ENCODE measurements at places on chromosomes 6 and 20.

DNA sequence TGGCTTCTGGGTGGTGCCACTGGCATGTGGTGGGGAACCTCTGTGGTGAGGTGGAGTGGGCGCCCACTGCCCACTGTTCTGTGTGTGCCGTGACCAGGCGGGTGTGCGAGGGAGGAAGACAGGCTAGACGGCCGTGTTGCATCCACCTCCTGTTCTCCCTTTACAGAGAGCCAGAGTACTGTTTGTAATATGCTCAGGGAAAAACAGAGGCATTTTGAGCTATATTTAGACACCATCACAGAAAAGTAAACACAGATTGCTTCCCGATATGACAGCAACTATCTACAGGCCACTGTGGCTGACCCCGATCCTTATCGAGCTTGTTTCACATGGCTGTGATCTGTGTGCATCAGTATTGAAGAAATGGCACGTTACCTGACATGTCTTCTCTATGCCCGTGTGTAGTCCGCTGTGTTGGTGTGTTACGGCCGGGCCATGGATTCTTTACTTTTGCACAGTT, 45.6 kb downstream of the ARID1B start:
- peak; percentile 42 for DNase-seq

- peak; percentile 54 for DNase-seq
Measured at GRCh38 chr6:43368259-43369160, 937 bp downstream of the ZNF318 start.

DNA sequence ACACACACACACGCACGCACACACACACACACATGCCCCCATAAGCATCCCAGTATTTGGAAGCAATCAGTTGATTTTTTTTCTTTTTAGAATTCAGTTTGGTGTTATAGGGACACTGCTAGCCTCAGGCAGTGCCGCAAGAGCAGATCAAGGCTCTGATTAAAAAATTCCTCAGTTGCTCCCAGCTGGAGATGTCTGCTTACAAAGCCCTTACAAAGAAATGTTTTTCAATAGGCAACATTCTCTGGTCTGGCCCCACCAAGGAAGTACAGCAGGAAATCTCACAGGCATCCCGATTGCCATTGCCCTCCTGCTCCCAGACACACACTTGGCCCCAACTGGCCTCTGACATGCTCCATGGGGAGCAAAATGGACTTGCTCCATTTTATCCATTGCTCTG, 22.9 kb upstream of the CD83 start:
- peak; percentile 67 for DNase-seq

- DNase-seq, result no peak
Measured at GRCh38 chr6:79782792-79783580, 151.9 kb downstream of the SH3BGRL2 start.

DNA sequence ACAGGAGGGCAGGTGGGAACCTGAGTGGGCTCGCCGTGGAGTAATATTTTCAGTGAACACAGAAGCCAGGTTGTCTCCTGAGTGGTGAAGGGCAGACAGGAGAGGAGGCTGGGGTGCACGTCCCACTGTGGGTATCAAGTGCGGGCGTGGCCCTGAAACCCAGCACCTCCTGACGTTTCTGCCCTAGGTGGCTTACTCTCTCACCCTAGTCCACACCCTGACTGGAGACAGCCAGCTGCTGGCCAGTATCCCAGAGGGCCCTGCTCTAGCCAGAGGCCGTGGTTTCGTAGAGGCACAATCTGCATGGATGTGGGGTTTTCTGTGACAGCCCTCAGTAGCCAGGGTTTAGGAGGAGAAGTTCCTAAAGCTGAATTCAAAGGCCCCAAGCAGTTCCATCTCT, 86.7 kb downstream of the TRERF1 start:
- DNase-seq, result no peak

DNA sequence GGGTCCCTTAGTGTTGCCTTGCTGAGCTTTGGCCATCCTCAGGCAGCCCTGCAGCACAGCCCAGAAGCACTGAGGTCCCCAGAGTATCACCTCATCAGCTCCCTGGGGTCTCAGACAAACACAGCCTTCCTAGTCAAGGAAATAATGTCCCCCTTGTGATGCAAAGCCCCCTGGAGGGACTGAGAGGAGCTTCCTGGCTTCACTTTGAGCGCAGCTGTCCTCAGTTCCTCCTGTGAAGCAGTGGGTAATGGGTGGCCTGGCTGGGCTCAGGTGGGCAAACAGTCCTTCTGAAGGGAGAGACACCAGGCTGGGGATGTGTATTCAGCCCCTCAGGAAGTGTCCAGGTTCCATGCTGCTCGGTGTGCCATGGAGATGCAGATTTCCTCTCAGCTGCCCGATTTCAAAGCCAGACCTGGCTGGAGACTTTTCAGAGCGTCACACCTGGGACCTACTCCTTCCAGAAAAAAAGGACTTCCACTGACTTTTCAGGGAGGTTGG, 79.2 kb upstream of the FOXA2 start:
- DNase-seq, result no peak

- DNase-seq, result no peak
Measured at GRCh38 chr6:168609914-168610490, 169.0 kb downstream of the SMOC2 start.

DNA sequence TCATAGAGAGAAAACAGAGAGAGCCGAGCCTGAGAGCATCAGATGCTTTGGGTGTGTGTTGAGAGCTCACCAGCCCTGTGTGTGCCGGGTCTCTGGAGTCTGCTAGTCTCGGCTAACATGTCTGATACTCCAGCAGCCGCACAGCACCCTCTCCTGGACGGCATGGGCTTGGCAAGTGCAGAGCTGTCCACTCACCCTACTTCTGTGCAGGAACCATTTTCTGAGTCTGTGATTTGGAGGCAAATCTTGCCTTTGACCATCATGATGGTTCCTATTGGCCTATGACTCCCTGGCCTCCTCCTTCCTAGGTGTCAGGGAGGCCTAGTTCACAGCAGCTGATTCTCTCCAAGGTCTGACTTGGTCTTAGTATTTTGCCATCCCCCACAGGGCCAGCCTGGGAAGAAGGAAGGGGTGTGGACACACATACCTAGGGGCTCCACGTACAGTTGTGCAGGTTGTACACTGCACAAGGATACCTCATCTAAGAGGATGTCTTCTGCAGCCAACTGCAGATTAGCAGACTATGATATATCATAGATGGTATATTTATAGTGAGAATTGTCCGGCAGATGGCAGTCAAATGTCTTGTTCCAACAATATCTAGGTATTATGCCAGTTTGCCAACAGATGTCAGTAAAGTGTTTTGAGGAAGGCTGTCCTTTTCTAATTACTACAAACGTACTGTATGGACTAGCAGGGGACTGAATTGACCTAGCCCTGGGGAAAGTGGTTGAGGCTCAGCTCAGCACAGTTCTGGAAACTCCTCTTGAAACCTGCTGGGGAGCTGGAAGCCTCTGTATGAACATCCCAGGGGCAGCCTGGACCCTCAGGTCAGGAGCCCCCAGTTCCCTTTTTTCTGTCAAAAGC, 13.0 kb downstream of the FGD2 start:
- DNase-seq, result peak; percentile 89

GRCh38 chr6:29953686-29954085, 11.4 kb downstream of the HLA-A start:
- peak; percentile 50 for DNase-seq

DNA sequence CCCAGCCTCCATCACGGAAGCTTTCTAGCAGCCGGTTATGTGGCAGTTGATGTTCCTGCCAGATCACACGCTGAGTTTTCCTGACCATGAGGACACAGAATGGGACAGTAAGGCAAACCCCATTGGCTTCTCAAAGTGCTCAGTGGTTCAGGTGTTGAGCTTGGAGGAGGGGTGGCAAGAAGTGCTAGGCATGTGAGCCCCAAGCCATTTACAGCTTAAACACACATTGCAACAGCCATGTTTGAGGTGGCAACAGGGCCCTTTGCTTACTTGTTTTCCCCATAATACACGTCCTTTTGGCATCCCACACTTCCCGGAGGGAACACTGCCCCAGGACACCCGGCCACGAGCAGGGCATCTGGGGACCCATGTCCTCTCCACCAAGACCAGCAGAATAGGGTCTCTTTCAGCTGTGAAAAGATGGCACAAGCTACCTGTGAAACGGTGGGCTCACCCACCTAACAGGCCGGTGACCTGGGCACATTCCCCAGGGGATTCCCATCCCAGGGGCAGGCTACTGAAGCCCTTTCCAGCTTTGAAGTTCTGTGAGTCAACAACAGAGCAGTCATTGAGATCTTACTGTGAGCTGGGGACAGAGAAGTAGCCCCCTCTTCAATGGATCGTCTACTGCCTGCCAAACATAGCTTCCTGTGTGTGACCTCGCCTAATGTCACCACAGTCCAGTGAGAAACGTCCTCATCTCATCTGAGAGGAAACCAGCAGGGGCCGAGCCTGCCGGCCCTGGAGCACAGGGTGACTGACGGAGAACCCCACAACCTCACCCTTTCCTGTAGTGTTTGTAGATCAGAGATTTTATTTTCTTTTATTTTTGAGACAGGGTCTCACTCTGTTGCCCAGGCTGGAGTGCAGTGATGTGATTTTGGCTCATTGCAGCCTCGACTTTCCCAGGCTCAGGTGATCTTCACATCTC, 4.0 kb upstream of the TLDC2 start:
- no peak for DNase-seq

All from EH (cell line).